ENCODE measurements at places on chromosomes 11 and 22.

DNA sequence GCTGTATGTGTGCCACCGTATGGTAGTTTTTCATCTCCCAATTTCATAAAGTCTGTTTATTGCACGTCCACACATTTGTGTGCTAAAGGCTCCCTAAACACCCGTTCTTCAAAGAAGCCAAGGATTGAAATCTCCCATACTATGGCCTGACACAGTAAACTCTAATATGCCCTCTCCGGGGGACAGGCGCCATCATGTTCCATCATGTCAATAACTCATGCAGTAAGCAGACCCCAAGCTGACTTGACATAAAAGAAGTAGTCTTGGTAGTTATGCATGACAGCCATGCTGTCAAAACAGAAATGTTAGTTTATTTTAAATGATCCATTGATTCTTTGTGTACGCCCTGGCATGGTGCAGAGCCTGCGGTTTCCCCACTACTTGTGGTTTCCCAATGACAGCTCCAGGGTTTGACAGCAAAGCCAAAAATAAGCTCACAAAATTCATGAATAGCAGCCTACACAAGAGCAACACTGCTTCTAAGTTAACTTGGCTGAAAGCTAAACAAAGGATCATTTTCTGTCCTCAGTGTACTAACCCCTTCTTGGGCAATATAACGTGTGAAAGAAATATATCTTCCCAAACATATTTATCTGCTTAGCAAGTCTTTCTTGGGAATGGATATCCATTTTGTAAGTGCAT, 56.5 kb upstream of the CABP7 start:
- DNase-seq = no peak

DNA sequence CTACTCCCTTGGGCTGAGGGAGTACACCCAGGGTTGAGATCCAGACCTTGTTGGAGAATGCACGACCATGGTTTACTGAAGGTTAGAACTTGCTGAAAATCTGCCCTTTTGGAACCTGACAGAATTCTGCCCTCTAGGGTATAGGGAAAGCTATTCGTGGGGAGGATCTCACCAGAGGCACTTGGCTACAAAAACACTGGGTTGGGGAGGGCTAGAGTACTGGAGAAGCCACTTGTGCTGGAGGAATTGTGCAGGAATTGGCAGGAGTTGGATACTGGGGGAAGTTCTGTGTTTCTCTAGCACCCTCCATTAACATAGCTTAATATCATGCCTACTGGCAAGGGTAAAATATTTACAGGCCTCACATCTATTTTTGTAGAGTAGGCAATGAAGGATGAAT, 55.8 kb downstream of the PPME1 start:
- DNase-seq = no peak

DNA sequence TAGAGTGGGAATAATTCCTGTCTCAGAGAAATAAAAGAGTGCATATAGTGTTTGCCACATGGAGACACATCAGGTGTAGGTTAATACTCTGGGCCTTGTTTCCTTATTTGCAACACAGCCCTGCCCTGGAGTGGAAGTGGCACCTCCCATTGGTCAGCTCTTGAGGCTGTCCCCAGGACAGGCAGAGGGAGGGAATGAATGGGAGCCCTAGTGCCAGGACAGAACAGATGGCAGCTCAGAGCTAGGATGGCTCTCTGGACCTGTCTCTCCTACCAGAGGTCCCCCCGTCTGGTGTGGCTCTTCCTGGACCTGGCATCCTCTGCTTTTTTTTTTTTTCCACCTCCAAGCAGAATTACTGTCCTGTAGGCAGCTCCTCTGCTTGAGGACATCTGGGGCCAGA, 35.6 kb downstream of the LIMK2 start:
- DNase-seq = no peak

DNA sequence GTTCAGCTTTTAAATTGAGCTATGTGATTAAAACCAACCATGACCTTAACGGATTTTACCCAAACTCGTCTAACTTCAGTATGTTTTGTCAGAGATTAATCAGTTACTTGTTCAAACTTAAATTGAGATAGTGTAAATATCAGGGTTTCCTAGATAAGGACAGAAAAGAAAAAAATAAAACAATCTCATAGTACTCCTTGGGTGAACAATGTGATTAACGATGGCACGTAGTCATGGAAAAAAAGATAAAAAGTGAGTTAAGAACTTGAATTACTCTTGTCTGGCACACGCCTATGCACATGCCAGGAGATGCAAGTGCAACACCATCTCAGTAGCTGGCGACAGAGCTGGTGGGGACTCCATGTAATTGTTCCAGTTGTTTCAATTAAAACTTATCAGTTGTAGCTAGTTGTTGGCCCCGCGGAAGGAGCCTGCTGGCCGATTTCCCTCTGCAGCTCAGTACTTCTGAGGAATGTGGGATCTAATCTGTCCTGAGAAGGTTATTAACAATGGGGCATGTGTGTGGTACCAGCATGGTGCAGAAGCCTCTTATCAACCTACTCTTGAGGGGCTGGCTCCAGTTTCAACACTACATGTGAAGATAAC, 3.0 kb downstream of the RASSF10 start:
- no peak for DNase-seq

GRCh38 chr22:37412495-37413250, 14.6 kb downstream of the ELFN2 start:
- DNase-seq = no peak

GRCh38 chr11:134730101-134730500, 318.1 kb upstream of the B3GAT1 start:
- DNase-seq = no peak

GRCh38 chr11:99019696-99020095, 1.1 kb upstream of the CNTN5 start:
- DNase-seq = no peak

- DNase-seq = no peak
Observed at GRCh38 chr11:70497536-70498075, 99.3 kb downstream of the CTTN start.

DNA sequence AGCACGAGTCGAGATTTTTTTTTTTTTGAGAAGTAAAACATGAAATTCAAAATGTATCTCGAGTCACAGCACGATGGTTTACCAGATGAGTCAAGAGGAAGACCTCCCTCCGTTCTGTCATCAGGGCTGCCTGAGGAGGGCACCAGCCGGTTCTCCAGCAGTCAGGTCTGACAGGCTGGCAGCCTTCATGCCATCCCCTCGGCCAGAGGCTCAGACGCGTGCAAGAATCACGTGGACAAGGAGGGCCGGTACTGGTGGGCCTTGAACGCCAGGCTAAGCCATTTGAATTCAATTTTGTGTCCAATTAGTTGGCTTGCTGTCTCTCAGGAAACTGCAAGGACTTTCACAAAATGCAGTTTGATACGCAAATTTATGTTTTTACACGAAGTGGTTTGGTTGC, 1412.2 kb downstream of the BRD1 start:
- no peak for DNase-seq

DNA sequence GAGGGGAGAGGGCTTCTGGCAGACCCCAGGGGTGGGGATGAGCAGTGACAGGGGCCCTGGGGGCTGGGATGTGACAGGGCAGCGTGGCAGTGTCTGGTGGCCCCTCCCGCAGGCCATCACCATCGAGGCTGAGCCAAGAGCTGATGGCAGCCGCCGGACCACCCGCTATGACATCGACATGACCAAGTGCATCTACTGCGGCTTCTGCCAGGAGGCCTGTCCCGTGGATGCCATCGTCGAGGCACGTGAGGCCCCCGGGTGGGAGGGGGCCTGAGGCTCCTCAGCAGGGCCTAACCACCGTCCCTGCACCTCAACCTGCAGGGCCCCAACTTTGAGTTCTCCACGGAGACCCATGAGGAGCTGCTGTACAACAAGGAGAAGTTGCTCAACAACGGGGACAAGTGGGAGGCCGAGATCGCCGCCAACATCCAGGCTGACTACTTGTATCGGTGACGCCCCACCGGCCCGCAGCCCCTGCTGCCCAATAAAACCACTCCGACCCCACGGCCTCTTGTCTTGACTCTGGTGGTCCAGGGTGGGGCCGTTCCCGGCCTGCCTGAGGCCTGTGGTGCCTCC, 2.6 kb upstream of the TCIRG1 start:
- DNase-seq = no peak

GRCh38 chr11:87324817-87325489, 287.2 kb downstream of the TMEM135 start:
- no peak for DNase-seq

DNA sequence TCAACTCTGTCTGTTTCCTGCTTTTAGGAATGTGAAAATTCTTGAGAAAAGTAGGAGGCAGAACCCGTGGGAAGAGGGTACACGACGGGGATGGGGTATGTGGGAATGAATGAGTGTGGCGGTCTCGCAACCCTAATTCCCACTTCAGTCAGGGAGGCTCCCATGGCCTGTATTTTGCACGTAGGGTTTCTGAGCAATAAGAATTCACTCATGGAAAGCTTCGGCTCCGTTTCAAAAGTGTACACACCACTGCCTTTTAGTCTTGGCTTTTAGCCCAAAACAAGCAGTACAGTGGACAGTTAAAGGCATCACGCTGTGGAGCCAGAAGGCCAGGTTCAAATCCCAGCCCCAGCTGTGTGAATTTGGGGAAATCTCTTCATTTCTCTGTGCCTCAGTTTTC, 116.7 kb downstream of the MN1 start:
- DNase-seq = no peak

GRCh38 chr11:70519117-70519516, 120.8 kb downstream of the CTTN start:
- DNase-seq = no peak

DNA sequence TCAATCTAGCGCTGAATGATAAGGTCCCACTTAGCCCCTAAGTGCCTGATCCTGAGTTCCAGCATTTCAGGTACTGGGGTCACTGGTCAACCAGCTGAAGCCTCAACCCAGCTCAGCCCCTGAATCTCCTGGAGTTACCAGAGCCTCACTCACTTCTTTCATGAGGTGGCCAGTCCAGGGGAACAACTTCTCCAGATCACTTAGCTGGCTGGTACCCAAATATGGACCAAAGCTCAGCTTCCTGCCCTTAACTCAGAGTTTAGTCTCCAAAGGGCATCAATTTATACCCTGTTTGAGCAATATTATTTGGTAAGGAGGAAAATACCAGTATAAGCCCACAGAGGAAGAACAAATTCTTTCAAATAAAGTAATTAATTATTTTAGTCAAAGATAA, 105.6 kb downstream of the SLC1A2 start:
- DNase-seq = no peak

GRCh38 chr11:36512016-36512415, 1.9 kb upstream of the TRAF6 start:
- no peak for DNase-seq

GRCh38 chr11:55895216-55895615, 12.1 kb downstream of the TRIM51 start:
- no peak for DNase-seq

DNA sequence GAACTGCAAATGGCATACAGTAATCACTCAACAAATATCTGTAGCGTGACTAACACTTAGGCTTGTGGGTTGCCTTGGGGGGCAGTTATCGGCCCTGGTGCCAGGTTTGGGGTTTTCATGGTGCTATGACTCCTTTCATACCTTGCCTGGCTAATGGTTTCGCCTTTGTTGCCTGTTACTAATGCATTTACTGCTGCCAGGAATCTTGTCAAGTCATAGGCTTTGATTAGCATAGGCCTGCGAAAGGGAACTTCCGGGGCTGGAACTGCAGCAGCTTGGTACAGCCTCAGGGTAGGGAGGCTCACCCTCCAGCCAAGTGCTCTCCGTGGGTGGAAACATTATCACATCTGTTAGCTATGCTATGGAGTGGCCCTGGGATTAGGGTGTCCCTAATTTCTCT, 13.2 kb downstream of the SLC25A18 start:
- DNase-seq = no peak

DNA sequence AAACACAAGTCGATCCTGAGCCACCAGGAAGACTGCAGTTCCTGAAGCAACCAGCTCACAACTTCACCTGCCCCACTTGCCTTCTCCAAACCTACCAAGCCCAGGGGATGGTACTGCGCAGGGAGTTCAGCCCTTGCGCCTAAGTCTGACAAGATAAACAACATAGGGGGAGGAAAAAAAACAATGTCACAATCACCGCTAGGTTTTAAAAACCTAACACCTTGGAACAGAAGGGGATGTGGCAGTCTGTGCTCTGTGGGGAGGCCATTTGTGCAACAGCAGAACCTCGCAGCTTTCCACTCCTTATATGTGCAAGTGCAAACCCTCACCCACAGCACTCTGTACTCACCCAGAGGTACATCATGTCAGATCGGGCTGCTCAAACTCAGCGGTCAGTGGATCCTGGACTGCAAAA, 134.2 kb downstream of the RBFOX2 start:
- DNase-seq = peak; percentile 38

- DNase-seq = peak; percentile 99
Observed at GRCh38 chr22:50507991-50508884, at the start of gene NCAPH2. NCAPH2 (plus strand) TSS chr22:50508224; CDS start chr22:50508338, 114 bp downstream.

- peak; percentile 82 for DNase-seq
Observed at GRCh38 chr11:1832211-1832919, 2.4 kb upstream of the SYT8 start.

DNA sequence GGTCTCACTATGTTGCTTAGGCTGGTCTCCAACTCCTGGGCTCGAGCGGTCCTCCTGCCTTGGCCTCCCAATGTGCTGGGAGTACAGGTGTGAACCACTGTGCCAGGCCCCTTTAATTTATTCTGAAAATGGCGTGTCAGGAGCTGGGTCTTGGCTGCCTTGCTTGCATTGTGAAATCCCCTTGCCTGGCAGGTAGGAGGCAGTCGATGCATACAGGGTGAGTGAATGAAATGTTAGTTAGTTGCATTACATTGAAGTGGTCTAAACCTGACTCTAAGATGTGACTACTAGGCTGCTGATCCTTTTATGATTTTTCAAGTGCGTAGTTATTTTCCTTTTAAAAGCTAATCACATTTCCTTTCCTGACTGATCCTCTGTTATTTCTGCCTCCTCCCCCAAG, 42.9 kb downstream of the PARVB start:
- no peak for DNase-seq

GRCh38 chr11:19366992-19367709, 126.4 kb upstream of the E2F8 start:
- DNase-seq = no peak

DNA sequence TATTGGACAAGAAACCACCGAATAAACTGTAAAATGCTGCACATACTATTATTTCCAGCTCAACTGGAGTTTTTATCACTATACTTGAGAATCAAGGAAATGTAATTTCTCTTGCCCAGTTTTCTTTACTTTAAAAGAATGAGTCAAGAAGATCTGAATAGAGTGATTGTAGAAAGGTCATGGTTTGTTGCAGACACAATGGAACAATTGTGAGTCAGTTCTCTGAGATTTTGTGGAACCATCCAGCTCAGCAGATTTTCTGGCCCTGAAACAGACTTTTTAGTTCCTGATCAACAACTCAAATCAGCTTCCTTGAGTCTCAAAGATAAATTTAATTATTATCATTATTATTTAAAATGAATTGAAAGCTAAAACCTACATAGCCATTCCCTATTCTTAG, 1.3 kb downstream of the TCN1 start:
- DNase-seq = no peak

- DNase-seq = no peak
Observed at GRCh38 chr11:73291781-73292524, 16.1 kb upstream of the ARHGEF17 start.

DNA sequence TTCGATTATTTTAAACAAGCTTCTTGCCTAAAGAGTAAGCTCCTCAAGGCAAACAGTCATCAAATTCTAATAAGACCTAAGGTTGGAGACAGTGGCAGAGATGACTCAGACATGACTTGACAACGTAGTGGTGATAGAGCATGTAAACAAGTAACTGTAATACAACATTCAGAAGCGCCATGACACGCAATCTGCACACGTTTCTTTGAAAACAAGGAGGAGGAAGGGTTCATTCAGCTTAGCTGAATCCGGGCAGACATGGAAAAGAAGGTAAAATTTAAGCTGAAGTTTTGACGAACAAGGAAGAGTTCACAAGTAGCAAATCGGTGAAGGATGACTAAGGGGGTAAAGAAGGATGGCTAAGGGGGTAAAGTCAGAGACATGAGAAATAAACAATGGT, 152.4 kb upstream of the ZC3H12C start:
- DNase-seq = no peak

GRCh38 chr11:44778195-44779100, 51.7 kb downstream of the TSPAN18 start:
- no peak for DNase-seq
